ENCODE measurements at places on chromosomes 7 and 10.
A peak's percentile ranks its signal among the peaks of the same experiment; 100 is the strongest.

DNA sequence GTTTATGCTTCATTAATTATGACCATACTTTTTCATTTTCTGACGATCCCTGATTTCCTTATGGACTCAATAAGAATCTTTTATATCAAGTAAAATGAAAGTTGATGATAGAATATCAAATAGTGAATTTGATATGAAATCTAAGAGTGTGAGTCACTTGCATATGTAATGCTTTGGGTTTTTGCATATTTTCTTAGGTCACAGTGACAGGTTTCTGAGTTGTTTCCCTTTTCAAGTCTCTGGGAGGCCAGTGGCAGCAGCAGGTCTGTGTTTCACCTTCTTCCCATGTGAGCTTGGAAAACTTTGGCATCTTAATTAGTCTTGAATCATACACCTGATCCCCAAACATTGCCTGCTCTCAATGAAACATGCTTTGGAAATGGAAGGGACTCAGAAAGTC lies 34.7 kb upstream of the GJD4 start:
- no peak for DNase-seq

- no peak for DNase-seq
Observed at GRCh38 chr7:45244981-45245380, 87.4 kb downstream of the RAMP3 start.

GRCh38 chr10:70832852-70833528 lies 17.2 kb downstream of the SGPL1 start:
- no peak for DNase-seq

DNA sequence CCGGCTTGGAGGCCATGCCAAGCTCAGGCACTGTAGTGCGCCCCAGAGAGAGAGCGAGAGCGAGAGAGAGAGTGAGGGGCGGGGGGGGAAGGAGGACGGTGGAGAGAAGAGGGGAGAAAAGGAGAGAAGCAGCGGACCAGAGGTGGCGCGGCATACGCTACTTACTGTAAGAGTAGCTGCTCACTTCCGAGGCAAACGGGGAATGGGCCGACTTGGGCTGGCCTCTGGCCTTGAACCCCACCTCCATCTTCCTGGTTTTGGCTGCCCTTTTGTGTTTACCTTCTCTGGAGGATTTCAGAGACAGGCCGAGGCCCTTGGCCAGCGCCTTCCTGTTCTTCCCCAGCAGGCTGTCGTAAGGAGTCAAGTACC lies 66.9 kb downstream of the TNRC18 start:
- no peak for DNase-seq

DNA sequence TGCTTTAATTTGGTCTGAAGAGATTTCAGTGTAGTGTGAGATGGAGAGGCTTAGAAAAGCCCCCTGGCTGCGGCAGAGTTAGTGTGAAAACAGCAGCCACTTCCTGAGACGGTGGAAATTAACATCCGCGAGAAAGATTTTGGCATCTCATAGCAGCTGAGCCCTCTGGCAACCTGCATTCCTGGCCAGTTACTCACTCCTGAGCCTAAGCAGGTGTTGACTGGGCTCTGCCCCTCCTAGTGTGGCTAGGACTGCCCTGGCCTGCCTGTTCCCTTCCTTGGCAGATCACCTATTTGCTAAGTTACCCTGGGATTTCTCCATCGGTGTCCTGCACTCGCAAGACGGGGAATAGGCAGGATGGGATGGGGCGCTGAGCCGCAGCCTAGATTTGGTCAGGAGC lies 57.6 kb upstream of the LMTK2 start:
- no peak for DNase-seq

- no peak for DNase-seq
Observed at GRCh38 chr7:122919643-122920181, 33.5 kb upstream of the CADPS2 start.

GRCh38 chr7:80918909-80919721 lies at the start of gene SEMA3C:
Gene SEMA3C, minus strand, starts transcription at chr7:80919051. Its CDS starts 2,270 bp downstream, at chr7:80916781.
- peak; percentile 0 for DNase-seq
